Activated CD4-positive, alpha-beta T cell treated with anti-CD3 and anti-CD28 coated beads, Interleukin-2, amount 50 U/mL, for 4 hours (primary cell): ENCODE measurements at places on chromosomes 3 and 15.

- DNase-seq: no peak
Measured at GRCh38 chr3:24506966-24507775, 12.5 kb upstream of the THRB start.

- DNase-seq: no peak
Measured at GRCh38 chr3:190545191-190545590, 31.3 kb downstream of the IL1RAP start.

DNA sequence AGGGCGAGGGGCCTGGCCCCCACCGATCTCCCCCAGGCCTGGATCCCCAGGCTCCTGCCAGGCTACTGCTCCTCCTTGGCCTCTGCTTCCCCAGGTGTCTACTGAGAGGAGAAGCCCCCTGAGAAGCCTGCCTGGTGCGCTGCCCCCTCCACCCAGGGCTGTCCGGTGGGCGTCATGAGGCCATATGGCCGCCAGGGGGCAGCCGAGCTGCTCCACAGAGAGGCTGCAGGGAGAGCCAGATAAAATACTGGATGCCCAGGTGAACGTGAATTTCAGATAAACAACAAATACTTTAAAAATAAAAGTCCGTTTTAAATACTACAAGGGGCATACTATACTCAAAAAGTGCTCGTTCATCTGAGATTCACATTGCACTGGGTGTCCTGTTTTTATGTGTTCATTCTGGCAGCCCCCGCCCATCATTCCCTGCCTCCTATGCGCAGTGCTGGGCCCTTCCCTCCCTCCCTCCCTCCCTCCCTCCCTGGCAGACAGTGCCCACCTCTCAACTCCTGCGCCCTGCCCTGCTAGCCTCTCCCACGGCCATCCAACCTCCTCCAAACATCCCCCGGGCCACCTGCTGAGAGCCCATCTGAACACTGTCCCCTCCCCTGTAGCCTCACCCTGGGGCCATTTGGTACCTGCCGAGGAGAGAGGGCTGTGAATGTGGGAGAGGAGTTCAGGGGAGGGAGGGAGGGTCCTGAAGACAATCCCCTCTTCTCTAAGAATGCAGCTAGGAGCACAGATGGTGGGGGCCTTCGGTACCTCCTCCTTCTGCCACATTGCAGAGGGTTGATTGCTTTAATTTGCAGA is 29.6 kb downstream of the PSTPIP1 start:
- DNase-seq: peak; percentile 63

DNA sequence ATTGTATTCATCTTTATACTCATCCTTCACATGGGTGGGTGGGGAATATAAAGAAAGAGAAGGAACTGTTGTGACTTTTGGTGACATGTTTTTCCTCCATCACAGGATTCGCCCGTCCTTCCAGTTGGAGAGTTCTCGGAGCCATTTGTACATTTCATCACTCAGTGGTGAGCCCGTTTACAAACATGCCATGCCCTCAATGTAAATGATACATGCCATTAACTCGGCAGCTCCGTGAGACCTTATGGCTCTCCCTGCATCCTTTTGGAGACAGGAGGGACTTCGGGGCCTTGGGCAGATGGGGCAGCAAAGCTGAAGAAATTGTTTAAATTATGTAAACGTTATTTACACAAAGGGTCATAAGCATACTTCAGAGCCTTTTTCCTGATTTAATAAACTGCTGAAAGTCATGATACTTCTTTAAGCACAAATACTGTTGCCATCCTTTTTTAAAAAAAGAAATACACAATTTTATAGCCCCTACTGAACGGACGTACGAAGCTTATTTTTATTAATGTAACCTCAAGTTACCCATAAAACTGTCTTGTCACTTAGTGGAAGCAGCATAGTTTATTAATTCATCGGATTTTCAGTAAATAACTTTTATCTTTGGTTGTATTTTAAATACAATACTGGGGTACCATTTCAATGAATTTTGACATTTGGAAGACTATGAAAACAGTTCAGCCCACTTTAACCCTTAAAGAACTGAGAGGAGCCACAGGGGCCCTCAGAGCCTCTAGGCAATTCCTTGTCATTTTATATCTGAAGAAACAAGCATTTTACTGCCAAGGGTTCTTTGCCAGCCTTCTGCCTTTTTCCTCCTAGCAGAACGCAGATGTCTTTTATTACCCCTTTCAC is 55.6 kb upstream of the SKOR1 start:
- no peak for DNase-seq

GRCh38 chr3:155093261-155093660 is 13.1 kb downstream of the MME start:
- no peak for DNase-seq

DNA sequence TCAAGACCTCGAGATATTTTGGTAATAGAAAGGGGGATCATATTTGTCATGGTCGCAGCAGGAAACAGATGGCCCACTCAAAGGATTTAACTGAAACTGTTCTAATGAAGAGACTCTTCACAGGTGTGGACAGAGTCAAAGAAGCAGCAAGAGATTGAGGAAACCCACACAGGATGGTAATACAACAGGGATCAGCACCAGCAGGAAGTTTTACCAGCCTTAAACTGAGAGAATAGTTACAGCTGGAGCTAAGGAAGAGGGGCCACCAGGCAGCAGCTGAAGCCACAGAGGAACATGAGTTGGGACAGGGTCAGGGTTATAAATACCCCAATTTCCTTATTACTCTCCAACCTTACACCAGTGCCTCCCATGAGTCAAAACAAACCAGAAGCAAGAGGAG is 131.8 kb upstream of the UBE2E2 start:
- no peak for DNase-seq

DNA sequence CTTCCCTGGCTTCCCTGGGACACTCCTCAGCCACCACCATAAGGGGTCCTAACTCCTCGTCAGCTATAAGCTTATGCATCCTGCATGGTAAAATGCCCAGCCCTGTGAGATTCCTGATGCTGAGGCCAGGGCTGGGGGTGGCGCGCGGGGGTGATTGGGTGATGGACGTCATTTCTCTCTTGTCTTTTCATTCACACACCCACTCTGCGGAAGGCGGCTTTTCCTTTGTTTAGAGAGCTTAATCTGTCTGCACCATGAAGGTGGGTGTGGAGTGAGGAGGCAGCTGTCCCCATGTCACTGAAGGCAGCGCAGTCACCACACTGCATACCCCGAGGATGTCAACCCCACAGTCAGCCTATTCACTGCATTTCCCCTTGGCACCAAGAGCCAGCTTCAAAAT is 110.0 kb upstream of the NSMCE3 start:
- DNase-seq: no peak

DNA sequence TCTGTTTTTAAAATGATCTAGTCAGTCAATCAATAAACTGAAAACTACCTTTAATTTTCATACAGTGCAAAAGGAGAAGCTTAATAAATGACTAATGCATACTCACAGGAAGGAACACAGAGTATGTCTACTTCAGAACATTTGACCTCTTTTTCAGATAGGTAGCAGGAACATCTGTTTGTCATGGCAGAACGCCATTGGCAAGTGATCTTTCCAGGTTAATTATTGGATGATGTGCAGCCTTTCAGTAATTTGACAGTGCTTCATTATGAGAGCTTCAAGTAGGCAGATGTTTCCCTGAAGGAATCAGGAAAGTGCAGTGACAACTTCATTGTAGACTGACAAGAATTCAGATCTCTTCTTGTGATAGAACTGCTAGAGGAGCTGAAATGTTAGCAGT is 325.0 kb downstream of the OTOL1 start:
- DNase-seq: no peak

- DNase-seq: no peak
Measured at GRCh38 chr15:50183112-50183794, 1.3 kb downstream of the SLC27A2 start.

GRCh38 chr3:46187876-46188275 is 20.2 kb downstream of the CCR1 start:
- DNase-seq: no peak

DNA sequence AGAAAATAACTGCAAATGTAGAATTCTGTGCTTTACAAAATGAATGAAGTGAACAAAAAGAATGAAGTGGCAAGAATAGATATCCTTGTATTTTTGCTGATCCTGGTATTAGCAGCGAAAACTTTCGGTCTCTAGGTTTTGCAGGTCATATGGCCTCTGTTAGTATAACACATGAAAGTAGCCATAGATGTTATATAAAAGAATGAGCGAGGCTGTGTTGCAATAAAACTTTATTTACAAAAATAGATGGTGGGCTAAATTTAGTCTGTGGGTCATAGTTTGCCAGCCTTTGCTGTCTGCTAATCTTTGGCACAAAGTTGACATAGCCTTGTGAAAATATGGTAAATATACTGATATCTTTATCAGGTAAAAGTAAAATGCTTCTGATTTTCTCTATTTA is 35.2 kb downstream of the SEC22A start:
- DNase-seq: no peak

- DNase-seq: no peak
Measured at GRCh38 chr3:142724682-142725356, 985 bp downstream of the TRPC1 start.

DNA sequence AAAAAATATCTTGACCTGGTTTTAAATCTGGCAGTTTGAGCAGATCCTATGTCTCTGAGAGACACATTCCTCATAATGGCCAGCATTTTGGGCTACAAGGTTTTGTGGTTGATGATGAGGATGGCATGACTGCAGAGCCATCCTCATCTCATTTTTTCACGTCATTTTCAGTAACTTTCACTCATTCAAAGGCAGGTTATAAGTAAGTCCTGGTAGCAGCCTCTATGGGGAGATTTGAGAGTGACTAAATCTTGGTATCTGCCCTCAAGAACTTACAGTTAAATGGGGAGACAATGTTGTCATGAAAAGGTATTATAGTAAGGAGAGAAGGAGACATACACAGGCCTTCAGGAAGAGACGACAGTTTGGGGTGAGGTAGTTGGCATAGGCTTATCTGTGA is 14.5 kb downstream of the TIGIT start:
- no peak for DNase-seq

GRCh38 chr3:47265008-47265407 is 17.6 kb downstream of the KIF9 start:
- DNase-seq: no peak

GRCh38 chr15:68815598-68815997 is 5.1 kb downstream of the ANP32A start:
- no peak for DNase-seq

DNA sequence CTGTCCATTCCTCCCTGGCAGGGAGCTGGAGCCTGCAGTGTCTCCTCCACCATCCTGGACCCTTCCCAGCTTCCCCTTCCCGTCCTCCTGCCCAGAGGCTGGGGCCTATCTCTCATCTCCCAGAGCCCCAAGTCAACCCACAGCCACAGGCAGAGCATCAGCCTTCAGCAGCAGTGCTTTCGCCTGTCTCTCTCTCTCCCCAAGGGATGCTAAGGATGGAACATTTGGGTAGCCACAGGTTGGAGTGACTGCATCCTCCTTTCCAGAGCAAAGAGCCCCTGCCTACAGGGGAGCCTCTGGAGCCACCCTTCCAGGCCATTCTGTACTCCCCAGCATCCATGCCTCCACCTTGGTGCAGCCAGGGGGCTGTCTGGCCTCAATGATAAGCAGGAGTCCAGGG is 4.2 kb downstream of the PLCB2 start:
- no peak for DNase-seq

- no peak for DNase-seq
Measured at GRCh38 chr3:180829409-180830405, 82.8 kb upstream of the FXR1 start.

GRCh38 chr3:116423374-116423773 is 21.9 kb downstream of the LSAMP start:
- no peak for DNase-seq

DNA sequence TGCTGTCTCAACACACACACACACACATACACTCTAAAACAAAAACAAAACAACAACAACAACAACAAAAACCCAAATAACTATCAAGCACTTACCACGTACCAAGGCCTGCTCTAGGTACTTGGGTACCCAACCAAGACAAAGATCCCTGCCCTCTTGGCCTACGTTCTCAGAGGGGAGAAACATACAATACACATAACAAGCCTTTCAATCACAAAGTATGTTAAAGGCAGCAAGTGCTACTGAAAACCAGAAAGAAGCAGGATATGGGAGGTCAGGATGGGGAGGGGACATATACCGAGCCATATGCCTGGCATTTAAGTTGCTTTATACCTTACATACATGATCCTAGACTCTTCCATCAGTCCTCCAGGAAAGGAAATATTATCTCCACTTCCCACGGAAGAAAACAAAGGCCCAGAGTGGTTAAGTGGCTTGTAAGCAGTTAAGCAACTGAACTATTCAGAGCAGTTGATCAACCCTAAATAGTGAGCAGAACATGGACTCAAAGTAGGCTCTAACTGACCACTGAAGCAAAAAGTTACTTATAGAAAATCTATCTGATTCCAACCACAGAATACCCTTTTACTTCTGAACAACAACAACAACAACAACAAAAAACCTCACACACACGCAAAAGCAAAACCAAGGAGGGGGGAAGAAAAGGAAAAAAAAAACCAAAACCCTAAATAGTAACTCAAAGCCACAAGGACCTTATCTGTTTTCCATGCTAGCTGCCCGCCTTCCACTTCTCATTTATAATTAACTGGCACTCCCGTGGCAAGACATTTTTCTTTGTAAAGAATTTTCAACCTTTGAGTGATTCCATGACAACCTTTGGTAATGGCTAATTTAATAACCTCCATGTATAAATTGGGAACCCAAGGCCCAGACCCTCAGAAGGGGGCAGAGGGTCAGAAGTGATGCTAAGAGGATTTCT is 21.0 kb downstream of the PRICKLE2 start:
- no peak for DNase-seq

- no peak for DNase-seq
Measured at GRCh38 chr3:78736863-78737262, 1030.9 kb downstream of the ROBO1 start.

- DNase-seq: no peak
Measured at GRCh38 chr3:52068055-52068571, 11.7 kb upstream of the DUSP7 start.

GRCh38 chr3:123218990-123219389 is 17.2 kb downstream of the SEC22A start:
- DNase-seq: no peak

- no peak for DNase-seq
Measured at GRCh38 chr3:123750659-123751420, 133.3 kb downstream of the MYLK start.
